Stomach (tissue), 19 donors: ENCODE measurements at places on chromosomes 5 and 9. TPM values are rescaled to one million over a fixed set of nuclear protein-coding genes. Genes with fewer than 3 reads are reported as not detected.

DNA sequence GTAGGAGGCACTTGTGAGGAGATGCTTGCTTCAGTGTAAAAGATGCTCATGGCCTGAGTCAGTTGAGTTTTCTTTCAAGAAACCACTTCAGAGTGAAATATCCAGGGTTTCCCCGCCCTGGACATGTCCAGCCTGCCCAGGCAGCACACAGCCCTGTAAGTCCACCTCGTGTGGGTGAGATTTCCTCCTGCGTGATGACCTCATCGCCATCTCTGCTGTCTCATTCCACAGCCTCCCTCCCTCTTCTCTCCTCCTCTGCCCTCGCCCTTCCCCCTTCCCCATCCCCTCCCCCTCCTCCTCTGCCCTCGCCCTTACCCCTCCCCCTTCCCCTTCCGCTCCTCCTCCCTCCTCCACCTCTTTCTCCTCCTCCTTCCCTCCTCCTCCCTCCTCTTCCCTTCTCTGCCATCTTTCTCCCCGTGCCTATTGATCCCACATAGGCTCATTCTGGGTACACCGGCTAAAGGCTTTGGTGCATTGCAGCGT is 34.0 kb upstream of the NCS1 start:
- DNase-seq, result peak; percentile 63

DNA sequence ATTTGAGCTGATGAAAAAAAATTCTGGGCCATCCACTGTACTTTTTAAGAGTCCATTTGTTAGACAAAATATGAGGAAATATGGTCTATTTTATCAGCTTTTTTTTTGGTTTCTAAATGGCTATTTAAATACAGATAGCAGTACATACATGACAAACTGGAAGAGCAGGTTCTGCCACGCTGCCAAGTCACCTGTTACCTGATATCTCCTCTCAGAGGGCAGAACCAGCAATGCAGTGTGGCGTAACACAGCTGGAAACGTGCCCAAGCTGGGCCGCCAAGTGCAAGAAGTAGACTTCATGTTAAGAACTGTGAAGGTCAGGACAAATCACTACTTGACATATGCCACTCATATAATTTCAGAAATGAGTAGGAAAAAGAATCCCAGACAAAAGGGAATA is 8.1 kb downstream of the MCIDAS start:
- peak; percentile 97 for DNase-seq

- DNase-seq, result no peak
These were observed 97.9 kb downstream of the CACNA1B start for GRCh38 chr9:137975527-137975913.

DNA sequence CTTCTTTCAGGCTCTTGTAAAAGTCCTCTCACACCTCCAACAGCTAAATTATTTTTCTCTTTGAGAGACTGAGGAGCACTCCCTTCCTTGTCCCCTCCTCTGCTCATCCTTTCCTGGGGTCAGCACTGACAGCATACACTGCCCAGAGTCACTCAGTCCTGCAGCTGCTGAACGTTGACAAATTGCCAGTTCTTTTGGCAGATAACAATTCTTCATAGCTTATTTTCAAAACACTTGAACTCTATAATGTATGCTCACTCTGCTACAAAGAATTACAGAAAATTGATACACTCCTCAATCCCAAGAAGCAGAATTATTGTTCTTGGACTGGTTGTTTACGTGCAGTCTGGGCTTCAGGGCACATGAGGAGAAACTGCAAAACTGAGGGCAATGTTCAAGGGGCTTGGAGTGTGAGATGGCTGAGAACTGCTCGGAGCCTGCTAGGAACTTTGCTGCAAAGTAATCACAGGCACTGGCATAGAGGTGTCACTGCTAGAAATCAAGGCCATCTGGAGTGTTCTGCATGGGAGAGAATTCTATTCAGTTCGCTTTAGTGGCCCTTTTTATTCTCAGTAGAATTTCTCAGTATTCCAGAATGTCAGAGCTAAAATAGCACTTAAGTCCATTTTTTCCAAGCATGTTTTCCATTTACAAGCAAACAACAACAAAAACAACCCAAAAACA is 96.4 kb upstream of the SPOCK1 start:
- no peak for DNase-seq

GRCh38 chr9:84731696-84732095 is 62.2 kb downstream of the NTRK2 start:
- DNase-seq, result no peak

DNA sequence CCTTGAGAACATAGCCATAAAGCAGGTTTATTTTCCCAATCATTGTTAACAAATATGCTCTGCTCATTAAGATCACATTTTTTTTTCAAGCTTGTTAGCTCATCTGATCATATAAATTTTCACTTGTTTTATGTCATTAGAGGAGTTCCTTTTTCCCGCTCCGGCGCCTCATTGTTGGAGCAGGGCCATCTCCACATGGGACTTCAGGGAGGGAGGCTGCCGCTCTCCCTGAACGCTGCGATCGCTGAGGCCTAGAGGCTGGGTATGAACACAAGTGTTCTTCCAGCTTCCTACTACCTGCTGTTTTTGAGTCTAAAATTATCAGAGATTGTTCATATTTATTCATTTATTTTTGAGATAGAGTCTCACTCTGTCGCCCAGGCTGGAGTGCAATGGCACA is 246.9 kb downstream of the MPDZ start:
- peak; percentile 21 for DNase-seq

DNA sequence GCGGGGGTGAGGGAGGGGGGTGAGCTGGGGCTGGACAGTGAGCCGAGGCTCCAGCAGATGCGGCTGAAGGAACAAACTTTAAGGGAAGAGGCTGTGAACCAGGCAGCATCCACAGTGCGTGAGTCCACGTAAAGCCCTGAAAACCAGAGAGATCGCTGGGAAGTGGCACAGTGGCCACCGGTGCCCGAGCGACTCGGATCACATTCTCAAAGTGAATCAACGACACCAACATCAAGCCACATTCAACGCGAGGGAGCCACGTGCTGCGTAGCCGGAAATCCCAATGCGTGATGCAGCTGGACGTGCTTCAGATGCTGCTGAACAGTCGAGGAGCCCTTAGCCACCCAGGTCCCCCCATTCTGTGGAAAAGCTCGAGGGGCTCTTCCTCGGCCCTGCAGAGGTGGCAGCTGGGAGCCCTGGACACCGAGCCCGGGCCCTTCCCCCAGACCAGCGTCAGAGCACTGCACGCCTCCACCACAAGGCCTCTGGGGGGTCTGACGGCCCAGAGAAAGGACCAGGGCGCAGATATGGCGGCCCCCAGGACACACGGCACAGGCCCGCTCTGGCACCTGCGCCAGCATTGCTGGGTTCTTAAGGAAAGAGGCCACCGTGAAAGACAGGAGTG is 53.7 kb upstream of the EXOC3 start:
- no peak for DNase-seq

GRCh38 chr5:22514231-22514630 is 338.9 kb downstream of the CDH12 start:
- DNase-seq, result no peak

DNA sequence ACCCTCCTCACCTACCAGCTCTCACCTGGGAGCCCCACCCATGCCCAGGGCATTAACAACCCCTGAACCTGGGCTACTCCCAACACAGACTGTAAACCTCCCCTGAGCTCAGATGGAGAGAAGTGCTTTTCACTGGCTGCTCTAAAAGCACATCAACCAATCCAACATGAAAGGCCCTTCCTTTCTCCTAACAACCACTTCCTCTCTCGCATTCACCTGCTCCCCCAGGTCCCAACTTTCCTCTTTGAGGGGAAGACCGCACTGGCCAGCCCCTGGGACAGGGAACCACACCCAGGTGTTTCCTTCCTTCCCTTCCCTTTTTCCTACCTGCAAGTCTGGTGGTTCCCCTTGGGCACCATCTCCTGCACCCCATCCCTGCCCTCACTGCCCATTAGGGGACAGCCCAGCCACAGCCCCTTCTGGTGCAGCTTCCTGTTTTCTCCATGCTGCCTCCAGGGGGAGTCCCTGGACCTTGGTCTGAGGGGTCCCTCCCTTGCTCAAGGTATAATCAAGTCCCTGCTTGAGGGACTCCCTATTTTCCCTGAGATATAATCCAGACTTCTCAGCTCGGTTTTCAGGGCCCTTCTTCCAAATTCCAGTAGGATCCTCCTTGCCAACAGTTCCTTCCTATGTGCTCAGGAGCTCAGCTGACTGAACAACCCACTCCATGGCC is 30.5 kb upstream of the DAB2IP start:
- peak; percentile 78 for DNase-seq

DNA sequence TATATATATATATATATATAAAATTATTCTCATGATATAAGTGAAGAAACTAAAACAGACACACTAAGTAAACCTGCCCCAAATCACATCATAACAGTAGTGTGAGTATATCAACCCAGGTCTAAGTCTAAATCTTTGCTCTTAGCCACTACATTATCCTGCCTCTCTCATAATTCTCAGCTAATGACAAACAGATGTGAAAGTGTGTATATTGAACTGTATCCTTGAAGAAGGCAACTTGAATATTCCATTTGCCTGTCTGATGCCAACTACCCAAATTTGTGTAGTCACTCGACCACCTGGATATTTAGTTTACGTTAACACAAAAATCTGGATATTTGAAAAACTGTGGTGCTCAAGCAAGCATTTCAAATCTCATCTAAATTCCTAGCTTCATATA is 97.4 kb downstream of the PPP2R2B start:
- DNase-seq, result no peak

DNA sequence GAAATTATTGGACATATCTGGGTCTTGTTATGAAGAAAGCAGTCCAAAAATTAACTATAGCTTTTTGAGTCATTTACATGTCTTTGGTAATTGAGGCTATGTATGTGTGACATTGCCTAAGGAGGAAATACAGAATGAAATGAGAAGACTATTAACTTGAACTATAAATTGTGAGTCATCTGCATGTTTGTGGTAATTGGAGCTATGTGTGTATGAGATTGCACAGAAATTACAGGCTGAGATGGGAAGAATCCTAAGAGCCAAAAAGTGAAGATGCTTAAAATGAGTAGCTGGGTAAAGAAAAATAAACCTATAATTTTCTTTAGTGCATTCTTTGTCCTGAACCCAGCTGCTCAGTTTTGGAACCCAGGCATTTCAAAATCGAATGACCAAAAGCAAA is 747.6 kb upstream of the EDIL3 start:
- DNase-seq, result no peak

DNA sequence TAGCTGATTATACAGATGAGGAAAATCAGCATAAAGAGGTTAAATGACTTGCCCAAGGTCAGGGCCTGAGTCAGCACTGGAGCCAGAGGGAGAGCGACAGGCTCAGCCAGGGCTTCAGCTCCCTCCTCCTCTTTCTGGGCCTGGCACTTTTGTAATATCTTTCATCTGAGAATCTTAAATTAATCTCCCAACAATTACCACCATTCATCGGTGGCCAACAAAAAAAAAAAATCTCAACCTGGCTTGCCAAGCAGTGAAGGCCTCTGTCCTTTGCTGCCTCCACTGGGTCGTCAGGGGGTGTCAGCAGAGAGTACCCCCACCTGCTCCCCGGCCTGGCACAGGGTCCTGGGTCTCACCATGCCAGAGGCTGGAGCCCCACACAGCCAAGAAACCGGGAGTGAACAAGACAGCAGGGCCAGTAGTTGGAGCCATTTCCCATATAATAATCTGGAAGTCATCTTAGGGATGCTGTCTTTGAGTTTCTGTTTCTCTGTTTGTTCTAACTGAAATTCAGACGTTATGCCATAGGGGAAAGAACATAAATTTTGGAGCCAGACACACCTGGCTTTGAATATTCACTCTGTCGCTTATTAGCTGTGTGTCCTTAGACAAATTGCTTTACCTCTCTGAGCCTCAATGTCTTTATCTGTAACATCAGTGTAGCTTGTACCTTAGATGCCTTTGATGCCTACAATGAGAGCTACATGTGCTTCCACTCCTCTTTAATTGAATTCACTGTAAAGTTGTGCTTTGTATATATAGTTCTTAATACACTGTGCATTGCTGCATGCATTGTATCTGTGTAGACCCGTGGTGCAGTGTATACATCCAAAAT is 299.9 kb upstream of the MSX2 start:
- DNase-seq, result no peak

Gene LCN2
- 505 TPM for total RNA-seq

Gene PAXX
- 11.9 TPM for total RNA-seq

Gene PHF24
- total RNA-seq, result not detected

Gene CCDC183
- total RNA-seq, result 53.0 TPM
